ENCODE measurements at places on chromosomes 6 and 20.

DNA sequence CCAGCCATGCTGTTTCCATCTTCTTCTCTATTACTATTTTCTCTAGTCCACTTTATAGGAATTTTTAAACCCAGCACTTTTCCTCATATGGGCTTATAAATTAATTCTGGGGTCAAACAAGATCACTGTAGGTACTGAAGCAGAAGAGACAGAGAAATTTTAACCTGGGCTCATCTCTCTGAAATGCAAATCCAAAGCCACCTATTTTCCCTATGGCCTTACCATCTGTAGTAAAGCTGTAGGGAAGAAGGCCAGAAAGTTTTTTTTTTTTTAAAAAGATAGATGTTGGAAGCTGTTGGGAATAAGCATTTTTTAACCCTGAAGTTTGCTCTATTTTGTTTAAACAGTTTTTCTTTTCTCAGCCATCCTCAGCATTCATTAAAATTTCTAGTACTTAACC lies 367.4 kb downstream of the CD109 start:
- DNase-seq = no peak

DNA sequence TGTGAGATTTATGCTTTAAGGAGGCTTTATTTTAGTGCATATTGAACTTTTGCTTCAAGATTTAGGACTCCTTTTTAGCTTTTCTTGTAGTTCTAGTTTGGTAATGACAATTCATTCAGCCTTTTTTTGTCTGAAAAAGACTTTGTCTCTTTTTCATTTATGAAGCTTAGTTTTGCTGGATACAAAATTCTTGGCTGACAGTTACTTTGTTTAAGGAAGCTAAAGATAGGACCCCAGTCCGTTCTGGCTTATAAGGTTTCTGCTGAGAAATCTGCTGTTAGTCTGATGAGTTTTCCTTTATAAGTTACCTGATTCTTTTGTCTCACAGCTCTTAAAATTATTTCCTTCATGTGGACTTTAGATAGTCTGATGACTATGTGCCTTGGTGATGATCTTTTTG lies 142.8 kb upstream of the B3GAT2 start:
- no peak for DNase-seq

DNA sequence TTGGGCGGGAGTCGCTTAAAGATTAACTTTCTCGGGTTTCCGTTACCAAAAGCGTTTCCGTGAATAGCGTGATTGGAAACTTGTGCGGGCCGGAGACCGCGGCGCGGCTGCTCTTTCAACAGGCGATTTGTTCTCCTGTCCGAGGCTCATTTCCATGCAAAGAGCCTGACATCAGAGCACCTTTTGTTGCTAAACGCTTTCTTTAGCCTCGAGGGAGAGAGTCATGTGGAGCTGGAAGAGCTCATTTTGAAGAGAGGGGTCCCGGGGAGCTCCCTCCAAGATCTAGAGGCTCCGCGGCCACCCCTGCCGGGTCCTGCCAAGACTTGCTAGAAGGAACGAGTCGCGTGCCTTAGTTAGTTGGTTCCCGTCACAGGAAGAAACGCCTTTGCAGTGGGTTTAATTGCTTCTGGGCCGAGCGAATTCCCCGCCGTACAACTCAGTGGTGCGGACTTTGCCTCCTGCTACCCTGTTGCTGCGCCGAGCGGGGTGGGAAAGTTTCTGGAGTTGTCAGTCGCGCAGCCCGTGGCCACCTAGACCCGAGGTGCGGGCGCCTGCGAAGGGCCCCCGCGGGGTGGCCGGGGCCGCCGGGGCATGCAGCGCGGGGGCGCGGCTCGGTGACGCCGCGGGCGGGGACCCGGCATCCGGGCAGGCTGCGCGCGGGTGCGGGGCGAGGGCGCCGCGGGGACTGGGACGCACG lies at the start of gene SASH1:
Gene SASH1, plus strand, starts transcription at position 489 of the 697 bp plus-strand sequence. CDS start 230 bp downstream, outside the sequence.
- no peak for DNase-seq

GRCh38 chr20:35305682-35306556 lies 13.7 kb upstream of the FAM83C start:
- DNase-seq = no peak

DNA sequence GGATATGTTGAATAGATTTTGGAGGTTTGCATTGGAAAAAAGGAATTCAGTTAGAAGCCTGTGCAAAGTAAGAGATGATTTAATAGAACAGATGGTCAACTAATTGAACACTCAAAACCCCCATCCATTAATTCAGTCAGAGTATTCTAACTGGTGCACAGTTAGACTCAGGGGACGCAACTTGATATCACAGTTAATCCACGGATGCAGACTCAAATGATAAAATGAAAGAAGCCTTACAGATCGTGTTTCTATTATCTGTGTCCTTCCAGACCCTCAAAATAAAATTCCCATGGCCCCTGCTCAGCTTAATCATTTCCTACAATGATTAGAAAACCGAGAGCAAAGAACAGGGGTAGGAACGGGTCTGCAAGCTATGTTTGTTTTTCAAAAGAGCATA lies 45.4 kb upstream of the DTNBP1 start:
- DNase-seq = no peak

- no peak for DNase-seq
Measured at GRCh38 chr20:48209102-48209501, 423.8 kb upstream of the SULF2 start.

- DNase-seq = no peak
Measured at GRCh38 chr6:134175532-134176263, 123.3 kb upstream of the SLC2A12 start.

GRCh38 chr6:5626727-5627426 lies 365.6 kb downstream of the FARS2 start:
- no peak for DNase-seq

- no peak for DNase-seq
Measured at GRCh38 chr6:45911691-45912090, 104.0 kb downstream of the CLIC5 start.

DNA sequence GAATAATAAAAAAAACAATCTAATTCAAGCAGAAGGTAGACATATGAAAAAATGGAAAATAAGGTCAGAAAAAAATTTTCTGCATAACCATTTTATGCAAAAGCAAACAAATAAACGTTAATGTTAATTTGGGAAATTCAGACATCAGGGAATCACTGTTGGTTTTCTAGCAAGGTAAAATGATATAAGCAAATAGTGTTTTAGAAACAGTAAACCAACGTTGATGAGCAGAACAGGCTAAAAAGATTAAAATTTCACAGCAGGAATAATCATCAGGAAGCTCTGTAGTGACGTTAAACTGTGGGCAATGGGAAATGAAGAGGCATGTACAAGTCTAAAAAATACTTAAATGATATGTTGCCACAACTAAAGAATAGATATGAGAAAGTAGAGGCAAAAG lies 54.5 kb upstream of the HMGCLL1 start:
- DNase-seq = no peak

DNA sequence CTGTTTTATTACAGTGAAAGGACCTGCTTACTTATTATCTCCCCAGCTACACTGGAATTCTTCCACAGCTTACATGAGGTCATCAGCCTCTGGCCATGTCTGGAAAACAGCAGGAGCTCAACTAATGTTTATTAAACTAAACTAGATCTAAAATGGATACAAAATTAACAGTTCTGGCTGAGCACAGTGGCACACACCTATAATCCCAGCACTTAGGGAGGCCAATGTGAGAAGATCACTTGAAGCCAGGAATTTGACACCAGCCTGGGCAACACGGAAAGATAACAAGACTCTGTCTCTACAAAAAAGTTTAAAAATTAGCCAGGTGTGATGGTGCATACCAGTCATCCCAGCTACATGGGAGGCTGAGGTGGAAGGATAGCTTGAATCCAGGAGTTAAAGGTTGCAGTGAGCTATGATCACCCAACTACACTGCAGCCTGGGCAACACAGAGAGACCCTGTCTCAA lies 220.8 kb upstream of the MARCKS start:
- DNase-seq = no peak

DNA sequence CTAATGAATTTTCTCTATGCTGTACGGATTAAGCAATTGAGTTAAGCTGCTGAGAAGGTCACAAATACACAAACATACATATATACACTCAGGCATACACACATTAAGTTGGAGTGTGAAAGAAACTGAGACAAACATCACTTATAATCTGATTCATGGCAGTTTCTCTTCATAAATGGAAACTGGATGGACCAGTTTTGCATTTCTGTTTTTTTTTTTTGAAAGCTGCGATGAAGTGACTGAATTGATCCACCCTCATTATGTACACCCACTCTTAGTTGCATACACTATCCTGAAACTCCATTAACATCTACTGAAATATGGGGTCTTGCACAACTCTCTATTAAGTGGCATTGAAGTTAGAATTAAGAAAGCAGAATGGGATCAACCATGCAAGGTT lies 32.9 kb upstream of the TENT5A start:
- DNase-seq = no peak

- no peak for DNase-seq
Measured at GRCh38 chr6:106783640-106784566, 154.5 kb downstream of the QRSL1 start.

DNA sequence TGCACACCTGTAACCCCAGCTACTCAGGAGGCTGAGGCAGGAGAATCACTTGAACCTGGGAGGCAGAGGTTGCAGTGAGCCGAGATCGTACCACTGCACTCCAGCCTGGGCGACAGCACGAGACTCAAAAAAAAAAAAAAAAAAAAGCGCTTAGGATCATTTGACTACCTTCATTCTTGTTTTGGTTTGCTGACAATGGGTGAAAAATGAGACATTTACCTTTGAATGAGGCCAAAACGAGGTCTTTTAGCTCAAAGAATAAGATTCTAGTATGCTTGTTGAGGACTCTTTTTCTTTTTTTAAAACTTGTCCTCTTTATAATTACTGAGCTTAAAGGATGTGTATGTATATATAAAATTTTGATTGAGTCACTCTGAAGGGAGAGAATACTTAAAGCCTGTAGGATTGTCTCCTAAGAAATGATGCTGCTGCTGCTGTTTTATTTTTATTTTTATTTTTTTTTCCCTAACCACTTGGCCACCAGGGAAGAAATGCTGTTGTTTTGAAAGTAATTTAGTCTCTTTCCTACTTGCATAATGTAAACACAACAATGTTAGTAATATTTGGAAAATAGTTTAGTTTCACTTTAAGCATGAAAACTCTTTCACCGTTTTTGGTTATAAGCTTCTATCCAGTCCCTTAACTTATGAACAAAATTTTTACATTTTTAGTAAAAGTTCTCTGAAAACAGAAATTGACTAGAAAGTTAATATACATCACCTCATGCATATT lies 7.9 kb downstream of the UBR2 start:
- no peak for DNase-seq

DNA sequence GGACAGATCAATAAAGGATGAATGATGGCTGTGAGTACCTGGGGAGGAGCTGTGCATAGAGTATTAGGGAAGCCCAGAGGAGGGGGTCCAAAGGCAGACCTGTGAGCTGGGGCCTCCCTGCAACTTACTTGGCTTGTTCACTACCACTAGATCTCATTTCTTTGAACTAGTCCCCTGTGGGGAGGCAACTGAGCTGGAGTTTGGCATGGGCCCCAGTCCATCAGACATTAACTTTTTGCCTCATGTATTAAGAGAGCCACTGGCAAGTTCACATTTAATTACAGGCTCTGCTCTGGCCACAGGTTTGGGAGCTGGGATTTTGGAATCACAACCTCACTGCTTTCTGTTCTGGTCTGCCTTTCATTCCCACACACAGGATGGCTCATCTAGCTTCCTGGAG lies 254.1 kb downstream of the PRL start:
- DNase-seq = no peak

DNA sequence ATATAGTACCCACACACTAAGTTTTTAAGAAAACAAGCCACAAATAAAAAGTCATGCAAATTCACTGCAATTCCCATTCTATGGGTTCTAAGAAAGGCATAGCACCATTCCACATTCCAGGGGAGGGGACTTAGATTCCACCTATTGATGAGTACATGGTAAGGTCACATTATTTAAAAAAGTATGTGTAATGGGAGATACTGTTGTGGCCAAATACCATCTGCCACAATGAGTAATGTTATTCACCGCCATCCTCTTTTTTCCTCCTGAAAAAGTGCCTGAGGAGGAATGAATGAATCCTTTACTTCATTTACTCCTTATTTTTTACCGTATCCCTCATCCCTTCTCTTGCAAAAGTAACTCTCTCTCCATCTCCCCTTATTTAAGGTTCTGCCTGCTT lies 27.0 kb upstream of the ADGRF1 start:
- no peak for DNase-seq

- no peak for DNase-seq
Measured at GRCh38 chr6:122869437-122870024, 80.5 kb downstream of the SMPDL3A start.

DNA sequence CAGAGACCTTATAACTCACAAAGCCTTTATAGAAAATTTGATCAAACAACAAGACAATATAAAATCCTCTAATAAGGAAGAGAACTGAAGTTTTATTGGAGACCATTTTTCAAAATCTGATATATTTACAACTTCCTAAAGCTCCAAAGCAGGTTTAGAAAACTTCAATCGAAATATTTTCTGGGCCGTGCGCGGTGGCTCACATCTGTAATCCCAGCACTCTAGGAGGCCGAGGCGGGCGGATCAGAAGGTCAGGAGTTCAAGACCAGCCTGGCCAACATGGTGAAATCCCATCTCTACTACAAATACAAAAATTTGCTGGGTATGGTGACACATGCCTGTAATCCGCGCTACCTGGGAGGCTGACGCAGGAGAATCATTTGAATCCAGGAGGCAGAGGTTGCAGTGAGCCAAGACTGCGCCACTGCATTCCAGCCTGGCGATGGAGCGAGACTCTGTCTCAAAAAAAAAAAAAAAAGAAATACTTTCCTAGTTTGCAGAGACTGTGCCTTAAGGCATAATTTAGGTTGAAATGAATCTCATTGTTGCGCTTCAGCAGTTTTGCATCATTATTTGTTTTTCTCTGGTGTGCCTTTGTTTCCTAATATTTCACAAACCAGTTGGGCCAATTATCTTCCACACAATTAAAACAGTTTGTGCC lies 60.6 kb upstream of the ASIP start:
- no peak for DNase-seq

DNA sequence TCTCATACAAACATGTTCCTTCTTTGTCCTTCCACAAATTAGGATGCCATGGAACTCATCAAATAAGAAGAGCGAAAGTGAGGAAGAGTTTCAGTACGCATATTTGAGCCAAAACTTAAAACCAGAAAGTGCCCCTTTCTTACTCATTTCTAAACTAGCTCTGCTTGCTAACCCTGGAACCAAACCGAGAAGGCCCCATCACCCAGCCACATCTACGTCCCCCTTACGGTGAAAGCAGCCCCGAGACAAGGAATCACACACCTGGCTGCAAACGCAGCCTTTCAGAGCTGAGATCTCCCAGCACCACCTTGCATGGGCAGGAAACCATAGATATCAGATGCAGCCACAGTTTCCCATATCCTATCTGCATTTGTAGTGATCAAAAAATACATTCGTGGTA lies 28.5 kb downstream of the TRERF1 start:
- no peak for DNase-seq

- no peak for DNase-seq
Measured at GRCh38 chr6:14232889-14233288, 115.3 kb downstream of the CD83 start.

DNA sequence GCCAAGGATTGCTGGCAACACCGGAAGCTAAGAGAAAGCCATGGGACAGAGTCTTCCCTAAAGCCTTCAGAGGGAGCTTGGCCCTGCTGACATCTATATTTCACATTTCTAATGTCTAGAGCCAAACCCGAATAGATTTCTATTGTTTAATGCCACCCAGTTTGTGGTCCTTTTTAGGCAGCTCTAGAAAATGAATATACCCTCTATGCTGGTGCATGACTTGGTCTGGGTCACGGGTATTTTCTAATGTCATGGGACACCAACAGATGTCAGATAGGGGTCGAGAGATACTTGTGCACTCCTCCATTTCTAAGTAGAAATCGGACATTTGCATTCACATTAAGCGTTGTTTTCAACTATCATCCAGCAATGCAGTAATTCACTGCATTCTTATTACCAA lies 37.0 kb upstream of the SOX4 start:
- DNase-seq = no peak

GRCh38 chr6:129596522-129596921 lies 113.5 kb downstream of the ARHGAP18 start:
- no peak for DNase-seq

Data from effector CD8-positive, alpha-beta T cell (primary cell).